ENCODE measurements at places on chromosomes 6 and 20. TPM values are rescaled to one million over a fixed set of nuclear protein-coding genes. Genes with fewer than 3 reads are reported as not detected.

The RAB44 gene
- not detected for total RNA-seq

- DNase-seq, result no peak
These were observed 72.6 kb downstream of the ERMARD start for GRCh38 chr6:169824021-169824420.

DNA sequence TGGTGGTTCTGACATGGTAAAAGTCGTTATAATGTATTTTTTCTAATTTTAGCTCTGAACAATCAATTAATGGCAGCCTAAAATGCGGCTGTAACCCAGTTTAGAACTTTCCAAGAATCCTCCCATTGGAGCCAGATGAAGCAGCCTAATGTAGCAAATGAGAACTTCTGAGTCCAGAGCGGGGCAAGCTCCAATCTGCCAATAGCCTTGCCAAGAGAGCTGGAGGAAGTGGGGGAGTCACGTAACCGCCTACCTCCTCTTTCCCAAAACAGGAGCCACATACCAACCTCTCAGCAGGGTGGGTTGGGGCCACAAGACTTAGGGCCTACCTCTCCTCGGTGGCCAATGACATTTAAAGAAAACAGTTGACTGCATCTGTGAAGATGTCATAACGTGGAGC is 230.6 kb downstream of the SOD2 start:
- DNase-seq, result no peak

DNA sequence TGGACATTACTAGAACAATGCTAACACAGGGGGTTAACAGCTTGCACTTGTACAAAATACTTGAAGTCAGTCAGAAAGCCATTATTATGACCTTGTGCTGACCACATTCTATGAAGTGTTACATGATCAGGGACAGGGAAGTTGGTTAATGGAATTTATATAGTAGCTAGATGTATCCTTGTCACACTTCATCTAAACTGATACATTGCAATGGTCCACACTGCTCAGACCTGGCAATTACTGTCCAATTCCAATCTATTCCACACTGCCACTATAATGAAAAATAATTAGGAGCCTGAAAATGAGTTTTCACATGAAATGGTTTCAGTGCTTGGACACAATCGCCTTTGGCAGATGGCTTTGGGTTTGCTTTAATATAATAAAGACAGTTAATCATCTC is 850.8 kb downstream of the EPHA7 start:
- no peak for DNase-seq

The DUSP15 gene
- 0.64 TPM for total RNA-seq

- DNase-seq, result no peak
These were observed 202.4 kb downstream of the LY86 start for GRCh38 chr6:6790891-6791290.

The MYCT1 gene
- total RNA-seq, result 0.21 TPM

DNA sequence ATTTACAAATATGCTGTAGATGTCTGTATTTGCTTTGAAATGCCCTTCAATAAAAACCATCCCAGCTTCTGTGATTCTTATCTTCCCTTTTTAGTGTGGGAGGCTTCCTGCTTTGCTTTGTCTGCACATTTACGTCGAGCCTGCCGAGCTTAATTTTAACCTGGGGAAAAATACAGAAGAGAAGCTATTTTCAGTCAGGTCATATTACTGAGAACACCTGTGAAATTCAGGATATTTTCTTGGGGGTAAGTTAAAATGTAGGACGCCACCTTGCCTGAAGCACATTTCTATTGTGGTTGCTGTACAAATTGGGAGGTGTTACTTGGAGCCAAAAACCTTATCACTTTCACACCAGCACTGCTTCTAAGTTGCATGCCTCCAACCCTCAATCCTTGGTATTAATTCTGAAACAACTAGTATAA is 43.6 kb upstream of the FUCA2 start:
- no peak for DNase-seq

DNA sequence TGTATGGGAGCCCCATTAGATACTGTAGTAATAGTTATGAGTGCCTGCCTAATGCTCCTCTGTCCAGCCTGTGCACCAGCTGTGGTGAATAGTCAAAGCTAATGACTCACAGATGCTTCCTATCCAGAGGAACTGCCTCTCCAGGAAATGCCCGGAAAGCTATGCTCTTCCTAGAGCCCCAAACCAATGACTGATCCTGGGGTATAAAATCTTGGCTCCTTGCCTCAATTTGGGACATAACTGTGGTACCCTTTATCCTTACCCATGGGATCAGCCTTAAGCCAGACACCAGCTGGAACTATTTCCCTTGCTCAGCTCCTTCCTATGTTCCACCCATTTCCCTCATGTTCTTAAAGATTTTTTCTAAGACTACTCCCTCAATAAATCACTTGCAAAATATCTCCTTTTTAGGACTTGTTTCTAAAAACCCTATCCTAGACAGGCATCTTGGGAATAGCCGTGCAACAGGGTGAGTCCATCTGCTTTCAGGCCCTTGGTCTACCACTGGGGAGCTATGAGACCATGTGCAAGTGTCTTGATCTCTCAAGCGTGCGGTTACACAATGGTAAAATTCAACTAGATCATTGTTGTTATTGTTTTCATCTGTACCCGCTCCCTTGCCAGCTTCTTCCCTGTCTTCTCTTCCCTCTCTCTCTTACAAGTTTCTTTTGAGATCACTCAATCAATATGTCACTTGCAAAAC is 283.7 kb downstream of the BTBD3 start:
- peak; percentile 6 for DNase-seq

The ADA gene
- 3.8 TPM for total RNA-seq

- DNase-seq, result no peak
These were observed 3.8 kb upstream of the LPA start for GRCh38 chr6:160667639-160668481.

DNA sequence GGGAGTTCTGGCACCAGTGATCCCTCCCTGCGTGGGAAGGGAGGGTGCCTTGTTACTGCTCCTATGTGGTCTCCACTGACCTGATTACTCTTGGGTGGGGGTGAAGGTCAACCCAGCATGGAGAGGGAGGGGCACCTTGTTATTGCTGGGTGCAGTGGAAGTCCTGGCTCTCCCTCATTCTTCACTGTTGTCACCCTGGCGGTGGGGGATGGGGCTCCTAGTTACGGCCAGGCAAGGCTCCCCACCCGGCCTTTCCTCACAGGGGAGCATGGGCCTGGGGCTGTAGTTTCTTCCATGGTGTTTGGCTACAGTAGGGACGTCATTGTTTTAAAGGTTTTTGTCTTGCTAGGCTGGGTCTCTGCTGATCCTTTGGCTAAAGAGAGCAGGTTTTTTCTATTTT is 40.8 kb downstream of the PACSIN1 start:
- DNase-seq, result no peak

DNA sequence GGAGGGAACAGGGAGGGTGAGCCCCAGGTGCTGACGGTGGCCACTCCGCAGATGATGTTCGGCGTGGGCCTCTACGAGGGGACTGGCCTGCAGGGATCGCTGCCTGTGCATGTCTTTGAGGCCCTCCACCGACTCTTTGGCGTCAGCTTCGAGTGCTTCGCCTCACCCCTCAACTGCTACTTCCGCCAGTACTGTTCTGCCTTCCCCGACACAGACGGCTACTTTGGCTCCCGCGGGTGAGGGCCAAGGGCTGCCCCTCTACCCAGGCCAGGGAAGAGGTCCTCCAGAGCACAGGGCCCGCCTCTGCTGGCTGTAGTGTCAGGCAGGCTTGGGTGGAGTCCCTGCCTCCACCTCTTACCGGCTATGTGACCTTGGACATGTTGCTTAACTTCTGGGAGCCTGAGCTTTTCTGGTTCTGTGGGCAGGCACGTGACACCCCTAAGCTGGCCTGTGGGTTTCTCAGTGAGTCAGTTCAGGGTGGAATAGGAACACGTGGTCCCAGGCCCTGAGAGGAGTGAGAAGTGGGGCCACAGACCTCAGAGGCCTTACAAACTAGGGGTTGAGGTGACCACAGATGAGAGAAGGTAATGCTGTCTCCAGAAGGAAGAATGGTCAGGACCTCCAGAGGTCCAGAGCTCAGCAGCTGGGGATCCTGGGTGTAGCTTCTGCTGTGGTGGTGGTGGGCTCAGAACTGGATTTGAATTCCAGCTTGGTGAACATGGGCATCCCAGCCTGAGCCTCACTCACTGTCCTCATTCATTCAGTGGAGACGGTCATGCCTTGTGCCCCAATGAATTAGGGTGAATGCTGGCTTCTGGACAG is 11.9 kb downstream of the PCIF1 start:
- peak; percentile 90 for DNase-seq

DNA sequence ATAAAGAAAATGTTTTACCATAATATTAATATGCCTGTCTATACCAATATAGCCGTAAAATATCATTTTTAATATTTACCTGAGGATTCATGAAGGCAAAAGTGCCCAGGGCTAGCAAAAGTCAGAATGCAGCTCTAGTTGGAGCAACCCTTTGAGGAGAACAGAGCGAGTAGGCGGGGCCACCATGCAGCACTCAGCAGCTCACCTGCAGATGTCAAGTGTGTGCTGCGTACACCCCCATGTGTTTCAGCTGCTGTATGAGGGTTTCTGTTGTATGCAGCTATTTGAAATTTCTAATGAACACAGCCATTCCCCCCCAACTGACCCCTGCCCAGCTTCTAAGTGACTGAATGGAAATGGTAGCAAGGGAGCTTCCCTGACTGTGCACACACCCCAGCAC is 508.0 kb downstream of the QKI start:
- DNase-seq, result no peak

The C6orf163 gene
- total RNA-seq, result 0.10 TPM

The DNMT3B gene
- 1.5 TPM for total RNA-seq

- no peak for DNase-seq
These were observed 26.5 kb upstream of the CD93 start for GRCh38 chr20:23112595-23112994.

DNA sequence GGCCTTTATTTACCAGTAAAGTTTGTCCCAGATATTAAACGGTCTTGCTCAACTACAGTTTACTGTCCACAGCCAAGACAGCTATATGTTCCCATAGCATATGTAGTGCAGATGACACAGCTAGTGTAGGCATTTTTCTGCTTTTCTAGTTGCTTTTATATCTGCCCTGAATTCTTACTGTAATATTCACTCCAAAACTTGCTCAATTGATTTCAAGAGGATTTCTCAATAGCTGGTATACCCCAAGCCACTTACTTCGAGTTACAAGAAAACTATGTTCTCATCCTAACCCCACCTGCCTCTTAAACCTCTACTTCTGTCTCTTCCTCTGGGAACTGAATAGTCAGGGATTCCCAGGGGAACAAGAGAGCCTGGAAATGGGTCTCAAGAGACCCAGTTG is 18.9 kb upstream of the ROS1 start:
- DNase-seq, result no peak

- no peak for DNase-seq
These were observed 508.0 kb upstream of the ADGRB3 start for GRCh38 chr6:68127074-68127473.

DNA sequence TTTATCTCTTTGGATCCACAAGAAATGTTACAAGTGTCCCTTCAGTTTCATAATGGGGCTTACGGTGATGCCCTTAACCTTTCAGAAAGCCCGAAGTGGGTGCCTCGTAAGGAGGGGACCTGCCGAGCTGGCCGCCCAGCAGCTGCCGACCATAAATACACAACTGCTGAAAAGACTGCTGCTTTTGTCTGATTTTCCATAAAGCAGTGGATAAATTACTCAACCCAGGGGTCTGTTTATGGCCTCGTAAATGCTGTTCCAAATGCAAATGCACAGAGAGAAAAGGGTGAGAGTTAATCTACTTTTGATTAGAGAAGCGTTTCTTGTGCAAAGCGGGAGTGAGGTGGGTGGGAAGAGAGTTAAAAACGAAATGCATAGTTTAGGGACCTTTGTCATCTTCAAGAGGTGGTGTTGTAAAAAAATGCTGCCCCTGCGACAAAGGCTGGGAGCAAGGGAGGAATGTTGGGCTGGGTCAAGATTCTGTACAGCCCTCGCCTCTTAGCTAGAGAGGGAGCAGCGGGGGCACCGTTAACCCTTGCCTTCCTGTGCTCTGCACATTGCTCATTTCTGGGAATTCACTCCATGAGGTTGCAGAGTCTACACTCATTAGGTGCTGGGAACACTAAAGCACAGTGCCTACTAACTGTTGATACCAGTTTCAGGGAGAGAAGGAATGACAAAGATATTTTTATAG is 112.0 kb upstream of the MTHFD1L start:
- DNase-seq, result no peak

GRCh38 chr6:52664991-52665686 is 5.8 kb upstream of the TMEM14A start:
- DNase-seq, result no peak

GRCh38 chr6:142843361-142843760 is 101.6 kb downstream of the HIVEP2 start:
- DNase-seq, result no peak

The WFDC10A gene
- total RNA-seq, result not detected

GRCh38 chr6:41278699-41279405 is 7.6 kb downstream of the TREM1 start:
- peak; percentile 47 for DNase-seq

All from myocyte (in vitro differentiated cells).